ENCODE measurements at places on chromosomes 12 and 14. TPM values are rescaled to one million over a fixed set of nuclear protein-coding genes. Genes with fewer than 3 reads are reported as not detected.

The TEAD4 gene
- 40.9 TPM for total RNA-seq

GRCh38 chr12:42255221-42255865 lies 17.3 kb upstream of the YAF2 start:
- no peaks in the 10 kb centered on the region for H3K4me1 ChIP-seq
- H3K36me3 ChIP-seq: no peaks in the 10 kb centered on the region
- DNase-seq: no peak
- H3K27me3 ChIP-seq: no peaks in the 10 kb centered on the region
- H3K4me3 ChIP-seq: no peak overlapping the region

DNA sequence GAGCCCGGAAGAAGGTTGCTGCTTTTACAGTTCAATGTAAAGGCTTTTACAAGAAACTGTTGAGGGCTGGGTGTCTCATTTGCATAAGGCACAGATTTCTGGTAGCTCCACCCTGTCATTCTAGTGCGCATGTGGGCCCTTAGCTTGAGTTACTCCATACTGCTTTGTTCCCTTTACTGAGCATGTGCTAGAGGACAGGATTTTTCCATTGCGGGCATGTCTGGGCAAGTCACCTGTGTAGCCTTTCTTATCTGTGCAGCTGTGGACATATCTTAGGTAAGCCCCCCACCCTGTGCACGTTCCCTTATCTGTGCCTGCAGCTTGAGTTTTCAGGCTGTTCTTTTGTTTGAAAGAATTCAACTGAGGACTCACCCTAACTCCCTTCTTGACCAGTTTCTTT lies 56.2 kb upstream of the ARHGAP5 start:
- no peaks in the 10 kb centered on the region for H3K4me1 ChIP-seq
- no peaks in the 10 kb centered on the region for H3K36me3 ChIP-seq
- DNase-seq: no peak
- H3K4me3 ChIP-seq: no peak overlapping the region
- H3K27me3 ChIP-seq: no peaks in the 10 kb centered on the region

The SIX1 gene
- 0.16 TPM for total RNA-seq

DNA sequence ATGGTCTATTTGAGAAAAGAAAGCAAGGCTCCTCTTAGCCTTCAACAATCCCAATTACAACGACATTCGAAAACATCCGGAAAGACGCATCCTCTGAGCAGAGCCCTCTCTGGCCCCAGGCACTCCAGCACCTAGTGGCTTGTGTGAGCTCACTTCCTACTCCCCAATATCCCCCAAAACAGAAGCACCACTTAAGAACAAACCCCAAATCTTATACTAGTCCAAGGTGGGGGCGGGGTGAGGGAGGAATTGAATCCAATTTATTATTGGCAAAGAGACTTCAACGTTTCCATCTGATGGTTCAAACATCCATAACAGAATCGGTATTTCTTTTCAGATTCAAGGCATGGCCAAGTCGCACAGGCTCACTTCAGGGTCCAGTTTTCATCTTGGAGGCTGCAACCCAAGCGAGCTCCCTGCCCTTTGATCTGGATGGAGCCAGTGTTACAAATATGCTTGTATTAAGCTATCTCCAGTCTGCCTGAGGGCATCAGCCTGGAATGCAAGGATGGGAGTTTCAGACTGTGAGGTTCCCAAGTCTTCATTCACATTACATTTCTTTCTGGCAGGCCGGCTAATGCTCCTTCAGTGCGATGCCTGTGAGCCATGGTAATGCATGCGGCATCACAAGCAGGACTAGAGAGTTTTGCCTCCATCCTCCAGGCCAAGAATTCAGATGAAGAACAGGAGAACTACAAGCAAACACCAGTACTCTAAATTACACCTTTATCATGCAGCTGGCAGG lies 132.5 kb upstream of the FOXN3 start:
- H3K4me1 ChIP-seq: no peaks in the 10 kb centered on the region
- no peak for DNase-seq
- no peak overlapping the region for H3K27ac ChIP-seq
- no peak overlapping the region for H3K4me3 ChIP-seq
- no peaks in the 10 kb centered on the region for H3K27me3 ChIP-seq

The CLEC2A gene
- total RNA-seq: not detected

DNA sequence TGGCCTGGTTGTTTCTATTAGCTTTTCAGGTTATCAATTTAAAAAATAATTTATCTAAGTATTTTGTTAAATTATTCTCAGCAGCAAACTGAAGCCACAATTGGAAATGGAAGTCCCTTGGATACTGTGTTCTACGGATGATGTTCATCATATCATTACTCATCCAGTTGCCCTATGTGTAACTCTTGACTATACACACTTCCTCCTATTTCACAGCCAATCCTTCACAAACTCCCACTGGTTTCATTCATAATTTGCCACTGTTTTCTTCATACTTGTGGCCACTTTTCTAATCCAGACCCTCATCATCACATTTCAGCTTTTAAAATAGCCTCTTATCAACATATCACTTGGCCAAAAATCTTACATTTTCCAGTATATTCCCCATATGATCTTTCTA lies 84.0 kb downstream of the CATSPERB start:
- H3K27me3 ChIP-seq: no peaks in the 10 kb centered on the region
- H3K27ac ChIP-seq: no peak overlapping the region
- no peaks in the 10 kb centered on the region for H3K4me1 ChIP-seq
- H3K4me3 ChIP-seq: no peak overlapping the region
- H3K36me3 ChIP-seq: no peaks in the 10 kb centered on the region

DNA sequence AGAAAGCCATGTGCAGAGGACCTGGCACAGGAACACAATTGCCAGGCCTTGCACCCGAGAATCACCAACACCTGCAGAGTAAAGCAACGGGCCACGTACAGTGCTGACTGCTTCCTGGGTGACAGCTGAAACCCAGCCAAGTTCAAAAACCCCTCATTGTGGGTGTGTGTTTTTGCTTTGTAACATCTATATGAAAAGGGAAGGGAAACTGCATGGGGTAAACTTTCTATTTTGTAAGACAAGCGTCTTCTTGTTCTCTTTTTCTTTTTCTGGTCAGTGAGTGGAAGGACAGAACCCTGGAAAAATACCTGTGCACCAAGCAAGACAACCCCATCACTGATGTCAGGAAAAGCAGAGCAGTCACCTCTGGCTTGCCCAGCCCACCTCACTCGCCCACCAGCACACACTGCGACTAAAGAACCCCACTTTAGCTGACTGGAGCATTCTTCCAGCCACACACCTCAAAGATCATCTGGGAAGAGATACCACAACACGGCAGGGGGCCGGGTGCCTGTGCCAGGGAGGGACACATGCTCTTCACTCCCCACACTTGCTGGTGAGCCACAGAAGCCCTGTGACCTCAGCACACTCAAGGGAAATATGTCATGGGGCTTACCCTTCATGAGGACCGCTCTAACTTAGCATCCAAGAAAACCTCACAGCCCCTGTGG lies 172.3 kb downstream of the NDUFA12 start:
- no peak for DNase-seq
- no peak overlapping the region for H3K4me3 ChIP-seq
- no peak overlapping the region for H3K27ac ChIP-seq
- H3K36me3 ChIP-seq: no peaks in the 10 kb centered on the region
- no peaks in the 10 kb centered on the region for H3K27me3 ChIP-seq
- H3K4me1 ChIP-seq: no peaks in the 10 kb centered on the region

The CLEC4D gene
- 0.41 TPM for total RNA-seq

The AQP5 gene
- 0.91 TPM for total RNA-seq

The DHH gene
- 1.6 TPM for total RNA-seq

The STAC3 gene
- total RNA-seq: 3.1 TPM

The FIGNL2 gene
- total RNA-seq: 6.1 TPM

DNA sequence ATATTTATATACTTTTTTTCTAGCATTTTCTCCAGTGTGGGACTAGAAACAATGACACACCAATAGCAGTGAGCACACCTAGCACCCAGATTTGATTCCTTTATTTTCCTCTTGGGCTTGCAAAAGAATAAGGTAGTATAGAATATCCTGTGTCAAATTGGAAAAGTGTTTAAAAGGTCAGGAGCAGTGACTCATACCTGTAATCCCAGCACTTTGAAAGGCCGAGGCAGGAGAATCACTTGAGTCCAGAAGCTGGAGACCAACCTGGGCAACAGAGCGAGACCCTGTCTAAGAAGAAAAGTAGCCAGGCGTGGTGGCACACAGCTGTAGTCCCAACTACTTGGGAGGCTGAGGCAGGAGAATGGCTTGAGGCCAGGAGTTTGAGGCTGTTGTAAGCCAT lies 53.8 kb upstream of the SGPP1 start:
- no peaks in the 10 kb centered on the region for H3K4me1 ChIP-seq
- no peak overlapping the region for H3K27ac ChIP-seq
- H3K4me3 ChIP-seq: no peak overlapping the region
- H3K27me3 ChIP-seq: no peaks in the 10 kb centered on the region
- H3K36me3 ChIP-seq: no peaks in the 10 kb centered on the region

DNA sequence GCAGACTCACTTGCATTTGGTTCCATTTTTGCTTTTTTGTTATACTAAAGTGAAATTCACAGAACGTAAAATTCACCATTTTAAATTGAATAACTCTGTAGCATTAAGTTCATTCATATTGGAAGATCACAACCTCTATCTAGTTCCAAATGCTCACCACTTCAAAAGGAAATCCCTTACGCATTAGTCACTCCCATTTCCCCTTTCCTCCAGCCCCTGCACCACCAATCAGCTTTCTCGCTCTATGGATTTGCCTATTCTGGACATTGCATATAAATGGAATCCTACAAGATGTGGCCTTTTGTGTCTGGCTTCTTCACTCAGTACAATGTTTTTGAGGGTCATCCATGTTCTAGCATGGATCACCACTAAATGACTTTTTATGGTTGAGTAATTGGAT lies 294.5 kb downstream of the KSR2 start:
- H3K27me3 ChIP-seq: no peaks in the 10 kb centered on the region
- no peak overlapping the region for H3K27ac ChIP-seq

The SERPINA12 gene
- not detected for total RNA-seq

The CLEC1B gene
- total RNA-seq: not detected

The ZFHX2 gene
- 4.9 TPM for total RNA-seq

DNA sequence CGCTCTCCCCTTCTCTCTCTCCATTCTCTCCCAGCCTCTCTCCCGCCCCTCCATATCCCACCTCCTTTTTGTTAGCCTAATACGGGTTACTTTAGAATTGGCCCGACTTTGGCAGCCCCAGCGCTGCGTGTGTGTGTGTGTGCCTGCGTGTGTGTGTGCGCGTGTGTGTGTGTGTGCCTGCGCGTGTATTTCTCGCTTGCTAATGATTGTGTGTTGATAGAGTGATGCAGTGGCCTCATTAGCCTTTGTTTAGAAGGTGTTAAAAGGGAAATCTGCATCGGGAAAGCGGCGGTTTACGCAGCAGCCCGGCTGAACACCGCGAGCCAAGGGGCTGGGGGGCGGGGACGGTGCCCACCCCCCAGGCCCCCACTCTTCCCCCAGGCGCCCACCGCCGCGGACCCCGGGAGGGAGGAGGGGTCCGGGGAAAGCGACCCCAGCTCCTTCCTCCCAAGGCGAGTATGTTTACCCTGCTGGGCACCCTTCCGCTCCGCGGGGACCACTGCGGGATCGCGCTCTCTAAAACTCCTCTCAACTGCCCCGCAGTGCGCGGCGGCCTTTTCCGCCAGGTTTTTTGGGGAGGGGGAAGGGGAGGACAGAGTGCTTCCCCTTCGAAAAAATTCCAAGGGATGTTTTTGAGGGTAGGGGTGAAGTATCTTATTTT lies 6.8 kb upstream of the LHX5 start:
- no peaks in the 10 kb centered on the region for H3K36me3 ChIP-seq
- H3K27ac ChIP-seq: no peak overlapping the region
- H3K4me3 ChIP-seq: no peak overlapping the region

The KLHL33 gene
- total RNA-seq: 0.72 TPM

The EML5 gene
- 2.8 TPM for total RNA-seq

DNA sequence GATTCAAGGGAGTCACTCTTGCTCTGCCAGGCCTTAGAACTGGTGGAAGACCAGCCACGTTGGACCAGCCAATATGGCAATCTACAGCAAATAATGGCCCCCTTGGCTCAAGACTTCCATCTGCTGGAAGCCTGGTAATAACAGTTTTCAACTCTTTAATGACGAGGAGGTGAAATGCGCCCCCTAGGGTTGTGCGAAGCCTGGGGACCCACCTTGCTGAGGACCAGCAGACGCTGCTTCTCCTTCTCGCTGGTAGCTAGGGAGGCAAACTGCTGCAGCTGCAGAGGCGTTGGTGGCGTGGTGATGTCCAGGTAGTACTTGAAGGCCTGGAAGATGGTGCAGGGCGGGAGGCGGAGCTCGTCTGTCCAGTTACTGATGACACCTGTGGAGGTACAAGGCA lies 41.5 kb upstream of the FBXO21 start:
- H3K27ac ChIP-seq: no peak overlapping the region
- no peaks in the 10 kb centered on the region for H3K27me3 ChIP-seq
- no peaks in the 10 kb centered on the region for H3K36me3 ChIP-seq
- no peak for DNase-seq
- H3K4me3 ChIP-seq: no peak overlapping the region

- DNase-seq: no peak
- no peaks in the 10 kb centered on the region for H3K4me1 ChIP-seq
- H3K36me3 ChIP-seq: no peaks in the 10 kb centered on the region
- H3K4me3 ChIP-seq: no peak overlapping the region
- H3K27me3 ChIP-seq: no peaks in the 10 kb centered on the region
Measured at GRCh38 chr12:3145546-3146310, 68.5 kb downstream of the TSPAN9 start.

The PRR4 gene
- total RNA-seq: 1.8 TPM

GRCh38 chr12:63843254-63843720 lies 1.2 kb upstream of the SRGAP1 start:
- no peak for DNase-seq
- H3K27me3 ChIP-seq: no peaks in the 10 kb centered on the region

The ACSM4 gene
- total RNA-seq: not detected

- no peak for DNase-seq
- H3K4me3 ChIP-seq: no peak overlapping the region
- no peaks in the 10 kb centered on the region for H3K36me3 ChIP-seq
- H3K27me3 ChIP-seq: no peaks in the 10 kb centered on the region
Measured at GRCh38 chr12:24014915-24015832, 65.7 kb upstream of the SOX5 start.

- peaks cover 13% of the 10 kb centered on the region for H3K4me1 ChIP-seq
- H3K4me3 ChIP-seq: no peak overlapping the region
- no peaks in the 10 kb centered on the region for H3K27me3 ChIP-seq
- no peak overlapping the region for H3K27ac ChIP-seq
- no peak for DNase-seq
Measured at GRCh38 chr14:96168581-96168980, 36.1 kb upstream of the BDKRB2 start.

The OR4E2 gene
- total RNA-seq: not detected

All from kidney (tissue), 22 donors.